Suppressor macrophage treated with lipopolysaccharide for 1 hour (primary cell): ENCODE measurements at places on chromosomes 16 and 17.
A peak's percentile ranks its signal among the peaks of the same experiment; 100 is the strongest.

DNA sequence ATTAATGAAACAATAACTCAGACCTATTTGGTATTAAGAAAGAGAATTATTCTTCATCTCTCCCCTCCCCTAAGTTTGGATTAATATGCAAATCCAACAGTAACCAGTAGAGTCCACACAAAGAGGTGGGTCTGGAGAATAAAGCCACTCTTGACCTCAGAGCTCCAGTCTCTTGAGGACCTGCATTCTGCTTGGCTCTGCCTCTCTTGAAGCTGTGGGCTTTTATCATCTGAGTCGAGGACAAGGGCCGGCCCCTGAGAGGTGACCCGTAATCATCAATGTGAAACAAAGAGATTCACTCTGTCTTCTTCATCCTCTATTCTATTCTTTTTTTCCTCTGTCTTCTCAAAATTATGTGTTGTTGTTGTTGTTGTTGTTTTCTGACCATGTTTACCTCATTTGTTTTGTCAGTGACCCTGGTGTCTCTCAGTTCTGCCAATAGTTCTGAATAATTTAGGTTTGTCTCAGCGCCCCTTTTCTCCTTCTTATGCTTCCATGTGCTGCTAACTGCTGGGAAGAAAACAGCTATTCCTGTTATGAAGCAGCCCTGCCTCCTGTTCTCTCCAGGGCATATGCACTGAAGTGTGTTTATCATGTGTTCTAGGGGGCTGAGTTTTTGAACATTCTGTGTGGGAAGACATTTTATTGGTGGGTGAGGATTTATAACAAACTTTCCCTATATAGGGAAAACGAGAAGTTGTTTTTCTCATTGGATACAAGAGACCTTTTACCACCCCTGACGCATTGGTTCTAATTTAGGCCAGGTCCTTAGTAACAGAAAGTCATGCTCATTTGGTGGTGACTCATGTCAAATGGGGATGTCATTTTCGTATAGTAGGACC, 135.8 kb downstream of the TRIM37 start:
- DNase-seq, result peak; percentile 86

DNA sequence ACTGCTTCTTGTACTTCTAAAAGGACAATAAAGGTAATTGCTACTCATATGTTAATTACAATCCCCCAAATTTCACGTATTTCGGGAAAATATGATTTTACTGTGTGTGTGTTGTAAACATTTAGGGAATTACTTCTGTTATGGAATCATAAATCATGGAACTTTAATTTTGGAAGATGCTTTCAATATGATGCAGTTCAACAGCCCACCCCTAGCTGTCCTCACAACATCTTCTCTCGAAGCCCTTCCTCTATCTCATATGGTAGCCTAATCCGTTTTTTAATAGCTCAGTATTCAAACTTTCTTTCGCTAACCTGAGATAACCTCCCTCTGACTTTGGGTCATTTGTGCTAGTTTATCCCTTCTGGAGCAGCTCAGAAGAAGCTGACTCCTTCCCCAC, 78.4 kb downstream of the ANKFN1 start:
- no peak for DNase-seq

- no peak for DNase-seq
Observed at GRCh38 chr17:51015145-51015558, 105.5 kb downstream of the SPAG9 start.

- no peak for DNase-seq
Observed at GRCh38 chr16:21719283-21719682, 55.5 kb downstream of the OTOA start.

DNA sequence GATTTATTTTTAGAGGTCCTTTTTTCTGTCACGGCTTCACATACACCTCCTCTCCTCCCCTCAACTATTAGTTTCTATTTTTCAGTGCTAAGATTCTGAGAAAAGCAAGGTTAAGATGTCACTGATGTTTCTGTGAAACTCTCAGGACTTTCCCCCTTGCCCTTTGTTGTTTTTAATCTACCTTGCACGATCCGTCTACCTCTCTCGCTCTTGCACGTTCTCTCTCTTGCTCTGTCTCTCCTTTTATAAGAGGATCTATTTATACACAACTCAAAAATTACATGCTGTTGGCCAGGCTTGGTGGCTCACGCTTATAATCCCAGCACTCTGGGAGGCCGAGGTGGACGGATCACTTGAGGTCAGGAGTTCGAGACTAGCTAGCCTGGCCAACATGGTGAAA, 43.6 kb downstream of the RPA1 start:
- no peak for DNase-seq

GRCh38 chr16:84069540-84069939, 26.9 kb upstream of the SLC38A8 start:
- peak; percentile 86 for DNase-seq

- DNase-seq, result peak; percentile 39
Observed at GRCh38 chr17:10614536-10615155, 42.5 kb downstream of the MYH3 start.

GRCh38 chr16:77273-77806, 685 bp upstream of the MPG start:
- peak; percentile 38 for DNase-seq

GRCh38 chr16:88921591-88921990, 55.1 kb upstream of the PABPN1L start:
- no peak for DNase-seq

DNA sequence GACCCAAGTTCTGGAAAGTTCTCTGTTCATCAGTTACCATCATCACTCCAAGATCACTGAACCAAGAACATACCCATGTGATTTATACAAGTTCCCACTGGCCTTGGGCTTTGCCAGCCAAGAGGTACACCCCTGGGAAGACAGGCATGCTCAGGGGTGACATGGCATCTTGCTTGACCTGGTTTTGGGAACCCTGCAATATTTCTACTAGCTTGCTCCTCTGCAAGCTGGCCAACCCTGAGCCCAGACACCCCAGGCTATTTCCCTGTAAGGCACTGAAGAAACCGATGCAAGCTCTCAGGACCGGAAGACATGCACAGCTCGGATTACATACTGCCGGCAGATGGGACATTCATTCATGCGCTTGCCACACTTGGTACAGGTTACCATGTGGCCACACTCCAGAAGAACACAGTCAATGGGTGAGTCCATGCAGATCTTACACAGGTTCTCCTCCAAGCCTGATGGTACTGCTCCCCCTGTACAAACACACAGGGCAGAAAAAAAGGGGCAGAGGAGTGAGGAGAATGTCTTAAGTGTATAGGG, 31.4 kb downstream of the LIG3 start:
- DNase-seq, result no peak

DNA sequence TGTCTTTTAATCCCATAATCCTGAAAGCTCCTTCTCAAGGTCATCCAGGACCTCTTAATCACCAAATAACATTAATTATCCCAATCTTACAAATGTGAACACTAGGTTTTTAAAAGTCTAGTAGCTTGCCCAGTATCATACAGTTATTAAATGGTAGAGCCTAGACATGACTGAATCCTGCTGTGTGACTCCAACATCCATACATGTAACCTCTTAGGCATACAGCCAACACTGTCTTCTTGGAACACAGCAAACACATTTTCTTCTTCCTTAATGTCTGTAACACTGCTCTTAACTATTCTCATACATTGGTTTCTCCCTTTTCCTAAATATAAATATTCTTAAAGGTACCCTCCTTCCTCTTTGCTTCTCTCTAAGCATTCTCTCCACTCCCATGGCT, 13.7 kb downstream of the BRIP1 start:
- DNase-seq, result no peak

GRCh38 chr17:13650096-13650675, 48.5 kb upstream of the HS3ST3A1 start:
- DNase-seq, result peak; percentile 25

DNA sequence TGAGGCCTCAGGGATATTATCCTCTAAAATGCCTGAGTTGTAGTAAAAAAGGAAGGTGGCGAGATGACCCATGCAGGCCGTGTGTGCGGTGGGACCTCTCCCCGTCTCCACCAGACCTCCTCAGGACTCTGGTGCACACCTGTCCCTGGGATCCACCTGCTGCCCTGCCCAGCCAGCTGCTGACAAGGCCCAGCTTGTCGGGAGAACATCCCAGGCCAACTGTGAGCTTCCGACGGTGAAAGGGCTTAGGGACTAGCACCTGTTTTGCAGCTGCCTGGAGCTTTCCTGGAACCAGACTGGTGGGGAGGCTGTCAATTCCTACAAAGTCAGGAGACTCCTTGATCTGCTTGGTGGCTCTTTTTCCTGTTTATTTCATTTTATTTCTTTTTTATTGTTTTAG, 11.6 kb downstream of the IL34 start:
- no peak for DNase-seq

DNA sequence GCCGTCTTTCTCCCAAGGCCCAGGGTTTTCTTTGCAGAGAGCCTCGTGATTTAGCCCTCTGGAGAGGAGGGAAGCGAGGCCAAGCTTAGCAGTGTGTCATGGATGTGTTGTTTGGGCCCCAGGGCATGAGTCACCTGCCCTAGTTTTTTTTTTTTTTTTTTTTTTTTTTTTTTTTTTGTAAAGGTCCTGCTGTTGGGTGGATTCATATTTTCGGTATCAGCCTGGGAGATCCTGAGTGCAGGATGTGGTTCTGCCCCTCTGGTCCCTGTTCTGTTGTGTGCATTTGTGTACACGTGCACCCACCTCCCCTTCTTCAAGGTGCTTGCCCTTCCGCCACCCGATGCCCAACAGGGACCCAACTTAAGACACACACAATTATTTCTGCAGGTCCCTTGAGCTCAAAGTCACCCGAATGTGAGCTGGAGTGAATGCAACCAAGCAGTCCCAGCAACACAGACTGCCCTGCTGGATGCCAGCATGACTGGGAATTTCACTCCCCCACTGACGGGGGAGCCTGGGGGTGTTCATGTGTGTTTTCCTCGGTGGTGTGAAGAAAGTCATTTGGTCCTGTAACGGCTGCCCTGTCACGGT, 265.8 kb upstream of the TNRC6C start:
- peak; percentile 30 for DNase-seq

DNA sequence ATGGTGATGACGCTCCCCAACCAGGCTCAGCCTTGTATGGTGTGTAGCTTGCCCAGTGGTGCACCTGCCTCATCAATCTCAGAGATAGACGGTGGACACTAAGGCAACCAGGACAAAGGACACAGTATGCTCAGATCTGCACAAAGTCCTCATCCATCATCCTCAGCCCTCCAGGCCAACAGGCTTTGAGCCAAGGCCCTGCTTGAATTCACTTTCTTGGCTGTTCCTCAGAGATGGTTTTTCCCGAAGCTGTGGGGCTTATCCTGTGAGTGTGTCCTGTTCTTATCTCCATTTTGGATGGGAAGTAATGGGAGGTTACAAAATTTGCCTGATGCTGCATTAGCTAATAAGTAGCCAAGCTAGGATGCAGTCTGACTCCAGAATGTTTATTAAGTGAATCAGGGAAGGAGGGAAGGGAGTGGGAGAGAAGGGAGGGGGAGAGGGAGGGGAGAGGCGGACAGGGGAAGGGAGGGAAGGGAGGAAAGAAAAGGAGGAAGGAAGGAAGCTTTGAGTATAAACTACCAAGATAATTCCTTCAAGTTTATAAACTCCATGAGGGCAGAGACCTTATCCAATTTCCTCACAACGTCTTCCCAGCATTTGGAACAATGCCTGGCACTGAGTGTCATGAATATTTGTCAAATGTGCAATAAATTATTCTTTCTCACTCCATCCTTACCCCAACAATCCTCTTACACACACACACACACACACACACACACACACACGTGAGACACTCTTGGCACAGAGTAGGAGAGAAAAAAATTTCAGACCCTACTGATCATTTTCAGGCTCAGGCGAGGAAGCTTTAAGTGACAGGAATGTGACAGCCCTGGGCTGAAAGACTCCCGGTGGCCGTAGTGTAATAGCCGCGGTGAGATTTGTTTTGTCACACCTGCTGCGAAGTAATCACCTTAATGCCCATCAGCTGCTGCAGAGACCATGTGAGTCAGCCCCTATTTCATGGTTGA, 84.3 kb downstream of the BMERB1 start:
- DNase-seq, result no peak

DNA sequence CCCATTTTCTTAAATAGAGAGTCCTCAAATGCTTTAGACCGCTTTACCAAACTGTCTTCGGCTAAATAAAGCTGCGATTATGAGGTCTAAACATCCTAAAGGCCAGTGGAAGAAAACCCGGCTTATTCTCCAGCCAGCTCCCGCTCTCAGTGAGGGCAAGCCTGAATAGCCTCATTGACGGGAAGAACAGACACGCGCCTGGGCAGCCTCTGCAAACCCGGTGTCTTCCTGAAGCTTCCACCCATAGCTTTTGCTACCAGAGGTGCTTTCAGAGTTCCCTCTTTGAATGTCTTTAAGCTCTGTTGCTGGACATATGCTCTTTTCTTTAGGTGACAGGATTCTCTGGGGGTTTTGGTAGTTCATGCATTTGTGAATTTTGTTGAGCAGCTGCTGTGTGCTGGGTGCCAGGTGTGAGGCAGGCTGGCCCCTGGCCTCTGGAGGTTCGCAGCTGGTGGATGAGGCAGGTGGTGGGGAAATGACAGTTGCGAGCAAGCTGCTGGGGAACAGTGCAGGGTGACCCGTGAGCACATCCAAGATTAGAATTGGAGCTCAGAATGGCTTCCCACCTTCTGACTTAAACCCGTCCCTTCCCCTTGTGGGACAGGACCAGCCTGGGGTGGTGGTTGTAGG, 44.7 kb downstream of the CRISPLD2 start:
- DNase-seq, result no peak

DNA sequence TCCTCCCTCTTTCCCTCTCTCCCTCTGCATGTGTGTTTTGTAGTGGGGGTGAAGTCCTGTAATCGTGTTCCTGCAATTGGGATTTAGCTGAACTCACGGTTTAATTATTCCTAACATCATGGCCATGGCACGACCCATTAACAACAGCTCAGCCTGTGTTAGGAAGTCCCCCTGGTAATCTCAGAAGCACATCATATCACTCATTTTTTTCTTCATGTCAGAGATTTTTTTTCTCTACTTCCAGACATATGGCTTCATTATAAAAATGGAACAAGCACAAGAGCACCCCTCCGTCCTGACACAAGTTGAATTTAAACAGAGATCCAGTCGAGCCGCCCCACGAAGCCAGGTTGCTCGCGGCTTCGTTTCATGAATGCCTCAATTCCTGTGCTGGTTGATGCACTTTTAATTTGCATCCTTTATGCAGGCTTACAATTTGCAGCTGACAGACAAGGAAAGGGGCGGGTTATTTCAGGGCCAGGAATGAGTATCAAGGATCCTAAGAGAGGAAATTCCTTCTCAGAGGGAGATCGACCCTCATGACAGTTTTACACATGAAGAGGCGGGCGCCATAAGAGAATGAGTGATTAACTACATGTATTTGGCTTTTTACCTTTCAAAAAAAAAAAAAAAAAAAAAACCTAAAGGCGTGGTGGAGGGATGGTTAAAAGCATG, 192.9 kb downstream of the MAF start:
- DNase-seq, result no peak
